ENCODE measurements at places on chromosomes 1 and 21. TPM values are rescaled to one million over a fixed set of nuclear protein-coding genes. Genes with fewer than 3 reads are reported as not detected.

The ERRFI1 gene
- 19.7 TPM for polyA plus RNA-seq

The ANKRD34A gene
- 0.16 TPM for polyA plus RNA-seq

The MR1 gene
- 0.18 TPM for polyA plus RNA-seq

The CD1B gene
- not detected for polyA plus RNA-seq

The HRNR gene
- polyA plus RNA-seq, result not detected

The OR2L8 gene
- polyA plus RNA-seq, result not detected

The C2CD2 gene
- 4.5 TPM for polyA plus RNA-seq

The ESPN gene
- 13.5 TPM for polyA plus RNA-seq

The CAMK2N1 gene
- polyA plus RNA-seq, result 4.6 TPM

The TMEM234 gene
- 8.1 TPM for polyA plus RNA-seq

The LCE2B gene
- polyA plus RNA-seq, result not detected

The C1orf87 gene
- 0.21 TPM for polyA plus RNA-seq

The TPTE gene
- not detected for polyA plus RNA-seq

The KCNJ10 gene
- polyA plus RNA-seq, result 1.2 TPM

The ACOT11 gene
- 1.6 TPM for polyA plus RNA-seq

The UBE2U gene
- not detected for polyA plus RNA-seq

The SPRR3 gene
- polyA plus RNA-seq, result not detected

The TRIM17 gene
- polyA plus RNA-seq, result 1.4 TPM

The KIFAP3 gene
- 2.0 TPM for polyA plus RNA-seq

The CFHR1 gene
- not detected for polyA plus RNA-seq

The SLFNL1 gene
- polyA plus RNA-seq, result 0.29 TPM

The CSF3R gene
- not detected for polyA plus RNA-seq

The TNFRSF9 gene
- not detected for polyA plus RNA-seq

The UTS2 gene
- not detected for polyA plus RNA-seq

The PLA2G2D gene
- not detected for polyA plus RNA-seq

The TSACC gene
- 9.8 TPM for polyA plus RNA-seq

The TCHHL1 gene
- not detected for polyA plus RNA-seq

The OLFML2B gene
- 2.0 TPM for polyA plus RNA-seq

The DNAJC28 gene
- 6.6 TPM for polyA plus RNA-seq

The TMEM82 gene
- 0.42 TPM for polyA plus RNA-seq

The GLRX2 gene
- polyA plus RNA-seq, result 37.8 TPM

The C1orf167 gene
- 2.2 TPM for polyA plus RNA-seq

The TIAM1 gene
- 18.5 TPM for polyA plus RNA-seq

The CAPN8 gene
- polyA plus RNA-seq, result not detected

The LDLRAD1 gene
- polyA plus RNA-seq, result not detected

The S100A3 gene
- not detected for polyA plus RNA-seq

The PLCH2 gene
- polyA plus RNA-seq, result 0.07 TPM

The C1orf94 gene
- 4.3 TPM for polyA plus RNA-seq

The TNFSF18 gene
- polyA plus RNA-seq, result not detected

The TEDDM1 gene
- not detected for polyA plus RNA-seq

Data from GM23338 (cell line).